ENCODE measurements at places on chromosomes 1 and 21. TPM values are rescaled to one million over a fixed set of nuclear protein-coding genes. Genes with fewer than 3 reads are reported as not detected.

The TGFBR3 gene
- total RNA-seq = 50.4 TPM

The SPRR2G gene
- not detected for total RNA-seq

The IQCC gene
- total RNA-seq = 4.6 TPM

The CLCA4 gene
- not detected for total RNA-seq

The DNAI4 gene
- total RNA-seq = 0.56 TPM

The ITGB2 gene
- total RNA-seq = 1.2 TPM

The CFAP107 gene
- not detected for total RNA-seq

The TMEM201 gene
- 8.2 TPM for total RNA-seq

The KCNA3 gene
- total RNA-seq = 0.64 TPM

The MYBPH gene
- 8.5 TPM for total RNA-seq

The AIM2 gene
- total RNA-seq = 0.13 TPM

The OR14A16 gene
- not detected for total RNA-seq

The RPL22 gene
- 143 TPM for total RNA-seq

The ASCL5 gene
- total RNA-seq = not detected

The TMEM52 gene
- 0.65 TPM for total RNA-seq

The TNFRSF1B gene
- total RNA-seq = 41.6 TPM

The CXADR gene
- 7.1 TPM for total RNA-seq

The TMPRSS3 gene
- not detected for total RNA-seq

The CYP4A22 gene
- not detected for total RNA-seq

The TSPEAR gene
- not detected for total RNA-seq

The TMEM269 gene
- not detected for total RNA-seq

The HMGCL gene
- total RNA-seq = 35.3 TPM

The FAM72D gene
- total RNA-seq = 0.40 TPM

The C1orf53 gene
- 1.1 TPM for total RNA-seq

The GNAI3 gene
- total RNA-seq = 10.5 TPM

The PTPN22 gene
- total RNA-seq = 0.16 TPM

The INPP5B gene
- 15.0 TPM for total RNA-seq

The EXO1 gene
- total RNA-seq = 5.6 TPM

The SVBP gene
- total RNA-seq = 23.7 TPM

The C1orf167 gene
- not detected for total RNA-seq

The CDK11A gene
- 5.2 TPM for total RNA-seq

The USF1 gene
- total RNA-seq = 27.8 TPM

The ROR1 gene
- total RNA-seq = 18.7 TPM

The LYPLA2 gene
- 86.4 TPM for total RNA-seq

The TTC22 gene
- total RNA-seq = not detected

The GJA5 gene
- total RNA-seq = 0.26 TPM

The TENT5C gene
- total RNA-seq = 0.08 TPM

The COG2 gene
- 23.3 TPM for total RNA-seq

The SLC6A9 gene
- 10.5 TPM for total RNA-seq

The HPCAL4 gene
- not detected for total RNA-seq

The OSBPL9 gene
- total RNA-seq = 50.6 TPM

The LAMTOR2 gene
- total RNA-seq = 68.6 TPM

Data from epithelial cell of alveolus of lung (primary cell).